ENCODE measurements at places on chromosomes 4 and X. TPM values are rescaled to one million over a fixed set of nuclear protein-coding genes. Genes with fewer than 3 reads are reported as not detected.
A peak's percentile ranks its signal among the peaks of the same experiment; 100 is the strongest.

The EPHA5 gene
- polyA plus RNA-seq = not detected

GRCh38 chr4:88659055-88659889 lies 38.4 kb downstream of the NAP1L5 start:
- no peak for DNase-seq

GRCh38 chrX:49067285-49068120 lies 6.3 kb downstream of the PRAF2 start:
- no peak for DNase-seq

DNA sequence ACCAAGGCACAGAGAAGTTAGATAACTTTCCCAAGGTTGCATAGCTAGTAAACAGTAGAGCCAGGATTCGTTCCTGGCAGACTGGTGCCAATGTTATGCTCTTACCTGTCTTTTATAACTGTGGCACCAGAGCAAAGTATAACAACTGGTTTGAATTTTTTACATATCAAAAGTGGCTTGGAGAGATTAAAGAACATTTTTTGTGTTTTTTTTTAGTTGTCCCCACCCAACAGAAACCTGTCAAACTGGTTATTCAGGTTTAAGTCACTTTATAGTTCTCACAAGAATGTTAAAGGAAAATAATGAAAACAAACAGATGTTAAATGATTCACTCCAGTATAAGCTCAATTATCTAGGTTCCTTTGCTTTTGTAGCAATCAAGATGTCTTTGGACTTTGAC lies 15.6 kb upstream of the FAM47E start:
- peak; percentile 70 for DNase-seq

GRCh38 chr4:140639066-140639465 lies 70.3 kb upstream of the UCP1 start:
- DNase-seq = no peak

The TEX13C gene
- not detected for polyA plus RNA-seq

GRCh38 chr4:47838445-47838844 lies 578 bp upstream of the CORIN start:
- DNase-seq = peak; percentile 9

GRCh38 chr4:106601519-106601918 lies 232.9 kb upstream of the GIMD1 start:
- no peak for DNase-seq
